Stimulated activated CD4-positive, alpha-beta T cell treated with anti-CD3 and anti-CD28 coated beads, Interleukin-1b, Interleukin-23, amount 100 ng/mL, for 4 hours (primary cell): ENCODE measurements at places on chromosomes 3 and 15.

- no peak for DNase-seq
Measured at GRCh38 chr3:17623464-17623863, 119.0 kb downstream of the TBC1D5 start.

- DNase-seq: no peak
Measured at GRCh38 chr3:172513488-172513887, 9.7 kb downstream of the TNFSF10 start.

GRCh38 chr15:81126892-81127291 is 7.2 kb upstream of the CFAP161 start:
- no peak for DNase-seq

GRCh38 chr15:90422936-90423335 is 34.9 kb downstream of the IQGAP1 start:
- no peak for DNase-seq

DNA sequence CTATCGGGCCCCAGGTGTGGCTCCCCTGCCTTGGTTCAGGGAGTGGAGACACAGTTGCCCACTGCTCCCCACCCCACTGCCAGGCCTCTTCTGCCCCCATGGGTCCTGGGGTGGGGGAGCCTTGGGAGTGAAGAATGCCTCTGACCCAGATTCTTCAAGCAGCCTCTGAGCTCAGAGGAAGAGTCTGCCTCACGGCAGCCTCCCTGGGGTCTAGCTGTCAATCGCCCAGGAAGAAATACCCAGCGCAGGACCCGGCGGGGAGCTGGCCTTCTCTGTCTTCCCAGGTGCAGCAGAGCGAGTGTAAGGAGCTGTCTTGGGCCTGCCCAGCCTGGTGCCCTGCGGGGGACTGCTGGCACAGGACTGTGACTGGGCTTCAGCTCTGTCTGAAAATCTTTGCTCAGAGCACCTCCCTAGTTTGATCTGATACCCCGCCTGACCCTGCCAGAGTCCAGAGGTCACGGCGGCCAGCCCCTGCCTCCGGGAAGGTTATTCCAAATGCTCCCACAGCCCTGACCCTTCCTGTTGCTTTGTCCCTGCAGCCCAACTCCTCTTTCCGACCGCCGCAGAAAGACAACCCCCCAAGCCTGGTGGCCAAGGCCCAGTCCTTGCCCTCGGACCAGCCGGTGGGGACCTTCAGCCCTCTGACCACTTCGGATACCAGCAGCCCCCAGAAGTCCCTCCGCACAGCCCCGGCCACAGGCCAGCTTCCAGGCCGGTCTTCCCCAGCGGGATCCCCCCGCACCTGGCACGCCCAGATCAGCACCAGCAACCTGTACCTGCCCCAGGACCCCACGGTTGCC is 11.0 kb downstream of the ANKRD63 start:
- no peak for DNase-seq

DNA sequence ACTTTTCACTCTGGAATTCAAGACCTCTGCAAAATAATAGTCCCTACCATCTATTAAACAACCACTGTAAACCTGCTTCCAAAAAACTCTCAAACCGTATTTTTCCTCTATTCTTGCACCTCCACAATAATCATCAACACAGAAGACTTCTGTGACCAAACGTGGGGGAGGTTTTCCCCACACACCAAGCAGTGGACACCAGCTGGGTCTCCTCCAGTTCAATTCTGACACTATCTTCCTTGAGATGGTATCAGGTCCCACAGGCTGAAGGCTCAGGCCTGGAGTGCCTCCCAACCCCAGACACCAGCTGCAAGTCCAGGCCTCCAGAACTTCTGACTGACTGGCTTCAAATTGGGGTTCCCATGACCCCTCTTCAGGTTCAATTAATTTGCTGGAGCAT is 89.6 kb upstream of the RAP2B start:
- no peak for DNase-seq

DNA sequence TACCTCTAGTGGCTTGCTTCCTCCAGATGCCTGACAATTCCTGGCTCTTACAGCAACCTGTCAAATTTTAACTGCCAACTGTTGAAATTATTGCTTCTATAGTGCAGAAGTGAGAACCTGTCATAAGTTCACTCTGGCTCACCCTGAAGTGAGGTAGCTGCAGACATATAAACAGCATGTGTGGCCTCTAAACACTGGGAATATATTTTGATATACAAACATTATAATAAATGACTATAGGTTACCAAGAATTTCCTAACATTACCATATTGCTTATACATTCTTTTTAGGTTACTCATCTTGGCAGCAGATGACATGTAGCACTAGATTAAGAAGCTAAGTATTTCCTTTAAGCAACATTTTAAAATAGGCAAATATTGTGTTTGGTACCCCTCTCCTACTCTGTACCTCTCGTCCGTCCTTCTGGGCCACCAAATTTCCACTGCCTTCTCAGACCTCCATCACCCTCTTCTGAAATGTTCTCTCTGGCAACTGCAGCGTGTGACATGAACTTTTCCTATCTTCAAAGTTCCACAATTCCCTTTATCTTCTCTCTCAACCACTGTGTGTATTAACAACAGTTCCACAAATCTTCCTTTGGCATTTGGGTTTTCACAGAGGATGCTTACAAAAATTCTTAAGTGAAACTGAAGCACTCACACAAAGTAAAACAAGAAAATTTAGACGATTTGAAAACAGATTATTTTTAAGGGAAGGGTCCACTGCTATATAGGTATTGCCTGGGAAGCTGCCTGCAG is 15.3 kb upstream of the XXYLT1 start:
- no peak for DNase-seq

DNA sequence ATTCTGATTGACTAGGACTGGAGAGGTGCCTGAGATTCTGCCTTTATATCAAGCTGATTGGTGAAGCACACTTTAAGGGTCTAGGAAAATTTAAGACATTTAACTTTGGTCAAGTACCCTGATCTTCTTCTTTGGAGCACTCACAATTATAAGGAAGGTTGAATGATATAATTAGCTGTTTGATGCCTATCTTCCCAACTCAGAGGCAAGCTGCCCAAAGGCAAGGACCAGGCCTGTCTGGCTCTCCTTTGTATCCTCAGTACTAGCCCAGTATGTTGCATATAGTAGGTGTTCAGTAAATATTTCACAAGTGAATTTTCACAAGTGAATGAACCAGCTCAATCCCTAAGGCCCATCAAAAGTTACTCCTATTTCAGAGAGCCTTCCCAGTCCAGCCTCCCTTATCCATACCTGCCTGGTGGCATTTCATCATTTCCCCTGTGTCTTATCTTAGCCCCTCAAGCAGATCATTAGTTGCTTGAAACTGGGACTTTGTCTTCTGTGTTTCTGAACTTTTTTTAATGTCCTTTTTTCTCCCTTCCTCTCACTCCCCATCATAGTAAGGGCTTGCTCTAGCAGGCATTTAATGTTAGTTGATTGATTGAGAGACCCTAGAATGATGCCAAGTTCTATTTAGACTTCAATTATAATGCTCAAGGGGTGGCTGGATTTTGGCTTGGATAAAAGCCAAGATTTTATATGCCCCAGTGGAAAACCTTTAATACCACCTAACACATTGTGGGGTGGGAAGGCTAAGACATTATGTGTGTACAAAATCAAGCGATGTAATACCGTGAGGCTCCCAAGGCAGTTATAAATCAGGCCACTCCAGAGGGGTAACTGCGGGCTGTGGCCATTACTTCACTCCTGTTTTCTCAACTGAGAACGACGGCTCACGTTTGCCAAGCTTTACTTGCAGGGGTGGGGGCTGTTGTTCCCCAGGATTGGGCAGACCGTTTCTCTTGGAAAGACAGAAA is 43.2 kb upstream of the BOC start:
- DNase-seq: no peak

DNA sequence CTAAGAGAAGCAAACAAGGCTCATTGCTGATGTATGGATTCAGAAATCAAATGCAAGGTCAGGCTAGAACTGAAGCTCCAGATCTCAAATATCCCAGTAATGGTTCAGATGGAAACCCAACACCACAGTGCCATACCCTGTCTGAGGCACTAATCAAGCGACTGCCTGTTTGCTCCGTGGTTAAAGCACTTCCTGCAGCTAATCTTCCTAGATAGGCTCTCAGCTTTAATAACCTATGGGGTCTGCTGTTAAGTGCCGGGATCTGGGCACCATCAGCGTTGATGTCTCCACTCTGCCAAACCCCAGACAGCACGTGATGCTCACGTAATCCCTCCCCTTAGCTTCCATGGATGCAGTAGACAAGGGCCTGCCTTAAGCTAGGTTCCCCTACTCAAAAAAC is 262.6 kb downstream of the MECOM start:
- DNase-seq: no peak
